LoVo (cell line): ENCODE measurements at places on chromosomes 13 and 19.

GRCh38 chr13:30569901-30570576 is 47.7 kb upstream of the USPL1 start:
- no peak for DNase-seq

DNA sequence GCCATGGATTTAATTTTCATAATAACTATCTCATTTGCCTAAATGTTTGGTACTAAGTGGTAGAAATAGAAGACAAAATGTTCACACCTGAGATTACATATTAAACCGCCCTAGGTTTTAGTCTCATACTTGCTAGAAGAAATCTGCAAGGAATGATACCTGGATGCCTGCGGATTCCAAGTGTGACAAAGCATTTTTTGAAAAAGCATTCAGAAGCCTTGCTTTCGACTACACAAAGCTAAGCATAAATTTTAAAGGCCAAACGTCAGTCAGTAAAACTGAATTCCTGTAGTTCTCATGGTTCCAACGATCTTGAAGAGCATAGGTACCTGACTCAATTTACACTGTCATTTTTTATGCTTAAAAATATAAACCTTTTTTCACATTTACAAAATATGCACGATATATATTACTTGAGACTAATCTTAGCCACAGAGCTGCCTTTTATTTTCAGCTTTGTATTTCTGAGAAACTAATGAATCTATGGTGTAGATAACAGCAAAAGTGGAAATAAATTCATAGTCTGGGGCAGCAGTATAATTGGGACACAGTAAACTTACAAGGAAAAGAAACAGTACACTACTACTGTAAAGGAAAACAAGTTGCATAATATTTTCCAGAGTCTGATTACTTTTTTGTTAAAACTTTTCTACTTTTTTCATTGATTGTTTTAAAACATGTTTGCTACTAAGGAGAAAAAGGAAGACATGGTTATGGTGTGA is 1.2 kb upstream of the LRRC63 start:
- DNase-seq = no peak

DNA sequence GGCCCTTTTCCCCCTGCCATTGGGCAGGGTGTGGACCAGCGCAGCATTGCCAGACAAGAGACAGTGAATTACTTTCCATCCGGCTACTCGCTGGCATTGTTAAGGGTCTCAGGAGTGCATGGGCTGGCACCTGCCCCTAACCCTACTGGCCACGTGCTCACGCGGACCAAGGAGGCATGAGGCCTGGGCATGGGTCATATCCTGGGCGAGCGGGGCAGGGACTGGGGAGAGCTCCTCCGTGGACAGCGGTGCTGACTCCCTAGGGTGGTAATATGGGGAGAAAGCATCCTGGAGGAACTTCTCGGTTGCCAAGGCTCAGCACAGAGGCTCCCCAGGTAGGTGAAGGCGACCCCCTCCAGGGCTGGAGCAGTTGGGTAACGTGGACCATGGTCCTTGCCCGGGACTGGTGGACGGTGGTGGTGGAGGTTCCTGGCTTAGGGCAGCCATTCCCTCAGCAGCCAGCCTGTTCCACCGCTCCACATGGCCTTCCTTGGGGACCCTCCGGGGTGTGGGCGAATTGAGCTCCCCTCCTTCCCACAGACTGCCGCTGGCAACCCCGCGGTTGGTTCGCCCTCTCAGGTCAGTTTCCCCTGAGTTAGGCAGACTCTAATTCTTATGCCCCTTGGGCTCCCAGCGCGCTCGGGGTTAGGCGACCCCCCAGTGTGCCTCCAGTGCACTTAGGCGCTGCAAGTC is 465.1 kb downstream of the SLITRK5 start:
- DNase-seq = no peak

GRCh38 chr19:11191934-11192333 is 5.4 kb downstream of the KANK2 start:
- DNase-seq = no peak
